Fibroblast of skin of scalp (primary cell): ENCODE measurements at places on chromosomes 4 and X.

GRCh38 chr4:142615324-142615665, 230.8 kb downstream of the INPP4B start:
- DNase-seq: peak; percentile 4

GRCh38 chr4:7381890-7382633, 52.7 kb downstream of the PSAPL1 start:
- DNase-seq: no peak

DNA sequence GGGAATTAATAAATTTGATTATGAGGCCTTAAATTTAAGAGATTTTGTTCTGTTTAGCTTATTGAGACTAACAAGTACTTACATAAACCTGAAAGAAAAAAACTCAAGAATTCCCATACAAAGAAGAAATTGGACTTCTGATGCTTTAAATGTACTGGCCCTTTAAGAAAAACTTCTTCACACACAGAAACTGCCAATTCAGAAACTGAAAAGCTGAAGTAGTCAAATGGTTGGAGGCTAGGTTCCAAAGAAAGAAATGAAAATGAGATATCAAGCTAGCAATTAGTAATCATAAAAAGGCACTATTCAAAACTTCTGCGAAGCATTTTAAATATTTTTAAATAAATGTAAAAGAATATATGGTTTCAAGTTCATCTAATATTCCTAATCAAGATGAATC, 151.3 kb downstream of the THOC2 start:
- DNase-seq: no peak

- peak; percentile 89 for DNase-seq
Observed at GRCh38 chrX:84501798-84502628, at the start of gene HDX. HDX (minus strand) TSS chrX:84502453; CDS start chrX:84475397, 27,056 bp downstream.

- peak; percentile 47 for DNase-seq
Observed at GRCh38 chr4:86891762-86892635, at the start of gene C4orf36. C4orf36 (minus strand) TSS chr4:86892422; CDS start chr4:86891520, 902 bp downstream.
